ENCODE measurements at places on chromosomes 6 and 20.

- no peak for DNase-seq
Measured at GRCh38 chr6:27545271-27546046, 72.6 kb upstream of the ZNF184 start.

- peak; percentile 59 for DNase-seq
Measured at GRCh38 chr6:33073431-33073871, at the start of gene HLA-DPA1. TSS of gene HLA-DPA1 (minus strand) at chr6:33073649.

DNA sequence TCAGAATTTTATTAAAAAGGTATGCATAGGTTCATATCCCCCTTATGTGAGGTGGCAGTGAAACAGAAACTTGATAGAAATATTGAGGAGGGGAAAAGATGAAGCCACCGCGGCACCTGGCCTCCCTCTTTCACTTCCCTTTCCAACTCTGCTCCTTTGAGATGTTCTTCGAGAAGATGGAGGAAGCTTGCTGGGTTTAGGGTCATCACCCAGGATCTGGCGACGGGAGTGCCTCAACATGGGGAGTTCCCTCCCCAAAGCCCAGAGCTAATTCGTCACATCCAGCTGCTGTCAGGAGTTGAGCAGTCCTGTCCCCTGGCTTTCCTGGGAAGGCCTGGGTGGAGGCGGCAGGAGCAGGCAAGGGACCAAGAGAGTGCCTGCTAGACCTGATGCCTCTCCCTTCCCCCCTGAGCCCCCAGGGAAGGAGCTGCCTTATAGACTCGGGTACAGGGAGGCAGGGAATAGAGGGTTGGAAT is 29.1 kb downstream of the RREB1 start:
- peak; percentile 54 for DNase-seq

GRCh38 chr6:124599656-124600055 is 362.6 kb upstream of the RNF217 start:
- DNase-seq = no peak

GRCh38 chr6:95846652-95847051 is 169.1 kb upstream of the FUT9 start:
- no peak for DNase-seq

DNA sequence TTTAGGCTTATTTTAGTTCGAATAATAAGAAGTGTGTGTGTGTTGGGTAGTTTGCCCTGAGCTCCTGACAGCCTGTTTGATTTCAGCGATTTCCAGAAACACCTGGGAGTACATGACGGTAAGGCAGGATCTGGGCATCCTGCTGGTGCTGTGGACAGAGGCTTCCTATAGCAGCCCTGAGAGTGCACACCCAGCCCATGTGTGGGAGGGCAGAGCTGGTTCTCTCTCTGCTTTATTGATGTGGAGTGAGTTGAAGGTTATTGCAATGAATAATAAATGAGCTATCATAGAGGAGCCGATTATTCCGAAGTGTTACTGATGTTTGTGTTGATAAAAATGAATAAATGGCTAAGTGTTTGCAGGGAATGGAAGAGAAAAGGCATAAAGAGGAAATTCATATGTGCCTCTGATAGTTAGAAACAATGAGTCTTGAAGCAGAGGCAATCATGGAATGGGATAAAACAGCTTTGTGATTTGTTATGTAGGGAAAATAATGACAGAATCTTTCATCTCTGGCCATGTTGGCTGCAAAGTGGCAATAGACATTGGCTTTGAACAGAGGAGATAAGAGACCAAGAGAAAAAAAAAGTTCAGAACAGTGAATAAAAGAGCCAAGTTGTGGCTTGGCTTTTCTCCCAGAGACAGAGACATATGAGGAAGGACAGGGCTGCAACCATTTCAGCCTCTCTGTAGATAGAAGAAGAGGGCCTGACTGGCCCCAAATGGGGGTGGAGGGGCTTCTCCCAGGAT is 166.2 kb upstream of the CHD6 start:
- no peak for DNase-seq

DNA sequence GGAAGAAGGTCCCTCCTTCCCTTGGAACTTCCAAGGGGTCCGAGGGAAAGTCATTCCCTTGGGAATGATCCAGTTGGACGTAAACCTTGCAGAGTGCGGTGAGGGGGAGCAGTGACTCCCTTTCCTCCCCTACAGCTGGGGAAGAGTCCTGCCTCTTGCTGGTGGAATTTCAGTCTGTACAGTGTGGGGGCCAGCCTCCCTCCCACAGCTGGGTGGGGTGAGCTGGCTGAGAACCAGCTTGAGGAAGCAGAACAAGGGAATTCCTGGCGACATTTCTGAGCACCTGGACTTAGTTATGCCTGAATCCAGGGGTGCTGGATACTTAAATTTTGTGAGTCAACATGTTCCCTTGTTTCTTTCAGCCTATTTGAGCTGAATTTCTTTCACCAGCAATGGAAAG is 152.0 kb downstream of the ANKRD60 start:
- DNase-seq = no peak

GRCh38 chr20:20554951-20555350 is 157.5 kb downstream of the RALGAPA2 start:
- no peak for DNase-seq

DNA sequence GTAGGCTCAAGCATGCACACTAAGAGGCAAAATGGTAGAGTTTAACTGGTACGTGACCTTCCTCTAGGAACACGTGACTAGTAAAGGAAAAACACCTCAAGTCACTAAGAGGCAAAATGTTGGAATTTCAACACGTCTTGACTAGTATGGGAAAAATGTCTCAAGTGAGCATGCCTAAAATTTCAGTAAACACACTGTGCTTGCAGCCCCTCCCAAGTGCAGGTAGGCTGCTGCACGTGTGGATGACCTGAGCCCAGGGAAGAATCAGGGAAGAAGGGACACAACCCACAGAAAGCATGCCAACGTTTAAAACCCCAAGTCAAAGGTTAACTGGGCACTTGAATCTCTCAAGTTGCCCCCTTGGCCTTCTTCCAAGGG is 162.2 kb downstream of the TENT5A start:
- DNase-seq = no peak

DNA sequence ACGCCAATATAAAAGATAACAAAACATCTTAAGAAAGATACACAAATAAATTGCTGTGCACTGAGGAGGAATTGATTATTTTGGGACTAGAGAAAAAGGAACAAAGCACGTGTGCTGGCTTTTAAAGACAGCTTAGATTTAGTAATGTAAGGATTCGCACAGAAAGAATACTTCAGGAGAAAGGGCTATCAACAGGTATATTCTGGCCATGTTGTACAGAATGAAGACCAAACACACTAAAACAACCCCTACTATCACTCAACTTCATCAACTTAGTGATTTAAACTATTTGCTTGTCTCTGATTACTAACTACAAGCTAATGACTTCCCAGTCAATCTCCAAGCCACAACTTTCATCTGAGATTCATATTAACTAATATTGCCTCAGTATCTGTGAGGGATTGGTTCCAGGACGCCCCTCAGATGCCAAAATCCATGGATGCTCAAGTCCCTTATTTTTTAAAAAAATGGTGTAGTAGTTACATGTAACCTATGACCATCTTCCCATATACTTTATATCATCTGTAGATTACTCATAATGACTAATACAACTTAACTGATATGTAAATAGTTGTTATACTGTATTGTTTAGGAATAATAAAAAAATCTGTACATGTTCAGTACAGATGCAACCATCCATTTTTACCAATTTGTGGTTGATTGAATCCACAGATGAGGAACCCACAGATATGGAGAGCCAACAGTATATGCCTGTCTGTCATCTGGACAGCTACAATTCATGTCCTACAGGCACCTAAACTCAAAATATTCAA is 4.5 kb downstream of the DEK start:
- no peak for DNase-seq

- DNase-seq = peak; percentile 37
Measured at GRCh38 chr20:62163485-62163865, 19.4 kb upstream of the MTG2 start.

DNA sequence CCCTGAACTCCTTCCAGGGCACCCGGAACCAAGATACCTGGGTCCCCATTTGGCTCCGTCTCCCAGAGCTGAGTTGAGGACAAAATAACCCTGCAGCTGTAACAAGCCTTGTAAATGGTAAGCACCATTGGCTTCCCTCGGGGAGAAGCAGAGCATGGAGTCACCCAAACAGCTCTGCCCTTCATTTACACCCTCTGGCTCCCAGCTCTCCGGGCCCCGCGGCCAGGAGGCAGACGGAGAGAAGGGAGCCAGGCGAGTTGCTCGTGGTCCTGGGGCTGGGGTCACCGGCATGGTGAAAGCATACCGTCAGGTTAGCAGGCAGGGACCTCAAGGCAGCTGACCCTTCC is 2.1 kb downstream of the TFEB start:
- DNase-seq = no peak

DNA sequence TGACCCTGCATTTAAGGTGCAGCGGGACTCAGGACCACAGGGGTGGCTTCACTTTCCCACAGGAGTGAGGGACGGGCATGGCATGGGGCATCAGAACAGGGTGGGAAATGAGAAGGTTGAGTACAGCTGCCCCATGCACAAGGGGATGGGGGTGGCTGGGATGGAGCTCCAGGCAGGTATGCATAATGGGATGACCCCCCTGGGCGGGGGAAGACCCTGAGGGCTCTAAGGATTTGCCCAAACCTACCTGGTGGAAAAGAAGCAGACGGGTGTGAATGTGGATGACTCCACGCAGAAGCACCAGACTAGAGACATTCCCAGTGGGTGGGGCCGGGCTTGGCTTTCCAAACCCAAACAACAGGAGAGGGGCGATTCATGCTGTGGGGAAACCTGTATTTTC is 200.3 kb downstream of the SYNDIG1 start:
- DNase-seq = no peak

DNA sequence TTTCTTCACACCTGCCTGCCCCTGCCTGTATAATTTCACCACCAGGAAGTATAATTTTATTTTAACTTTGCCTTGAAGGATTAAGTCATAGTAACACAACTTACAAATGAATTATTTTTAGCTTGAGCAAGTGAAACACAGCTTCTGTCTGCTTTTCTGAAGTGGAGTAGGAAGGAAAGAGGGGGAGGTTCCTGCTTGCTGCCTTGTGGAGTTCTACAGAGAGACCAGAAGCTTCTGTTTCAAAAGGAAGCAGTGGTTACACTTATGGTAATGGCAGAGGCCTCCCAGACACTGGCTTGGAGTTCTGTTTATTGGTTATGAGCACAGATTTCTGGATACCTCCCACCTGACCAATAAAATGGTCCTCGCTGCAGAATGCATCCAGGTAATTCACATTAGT is 159.6 kb downstream of the TMEM200A start:
- DNase-seq = no peak

DNA sequence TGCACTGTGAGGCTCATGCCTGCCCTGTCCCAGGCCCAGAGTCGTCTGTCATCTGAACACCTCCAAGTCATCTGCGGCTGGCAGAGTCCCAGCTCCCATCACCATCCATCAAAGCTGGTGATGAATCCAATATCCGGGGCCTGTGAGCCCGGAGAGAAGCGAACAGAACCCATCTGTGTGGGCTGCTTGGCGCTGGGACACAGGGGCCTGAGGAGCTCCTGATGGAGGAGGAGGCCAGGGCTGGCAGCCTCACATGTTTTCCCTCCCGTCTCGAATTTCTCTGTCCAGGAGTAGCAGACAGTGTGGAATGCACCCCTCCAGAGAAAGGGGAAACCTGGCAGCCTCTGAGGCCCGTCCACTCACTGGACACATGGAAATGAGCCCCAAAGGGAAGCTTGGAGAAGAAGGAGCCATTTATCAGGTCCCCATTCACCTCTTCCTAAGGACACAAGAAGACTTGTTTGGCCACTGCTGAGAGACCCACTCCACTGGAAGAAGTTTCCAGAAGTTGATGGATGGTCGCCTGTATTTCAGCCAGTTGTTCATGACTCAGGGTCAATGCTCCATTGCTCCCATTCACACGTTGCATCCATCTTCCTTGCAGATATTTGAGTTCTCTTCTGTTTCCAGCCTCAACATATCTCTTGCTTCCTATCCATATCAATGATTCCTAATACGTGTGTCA is 307.5 kb upstream of the SULF2 start:
- no peak for DNase-seq

- peak; percentile 92 for DNase-seq
Measured at GRCh38 chr6:27893836-27894807, 18.1 kb downstream of the OR2B2 start.

DNA sequence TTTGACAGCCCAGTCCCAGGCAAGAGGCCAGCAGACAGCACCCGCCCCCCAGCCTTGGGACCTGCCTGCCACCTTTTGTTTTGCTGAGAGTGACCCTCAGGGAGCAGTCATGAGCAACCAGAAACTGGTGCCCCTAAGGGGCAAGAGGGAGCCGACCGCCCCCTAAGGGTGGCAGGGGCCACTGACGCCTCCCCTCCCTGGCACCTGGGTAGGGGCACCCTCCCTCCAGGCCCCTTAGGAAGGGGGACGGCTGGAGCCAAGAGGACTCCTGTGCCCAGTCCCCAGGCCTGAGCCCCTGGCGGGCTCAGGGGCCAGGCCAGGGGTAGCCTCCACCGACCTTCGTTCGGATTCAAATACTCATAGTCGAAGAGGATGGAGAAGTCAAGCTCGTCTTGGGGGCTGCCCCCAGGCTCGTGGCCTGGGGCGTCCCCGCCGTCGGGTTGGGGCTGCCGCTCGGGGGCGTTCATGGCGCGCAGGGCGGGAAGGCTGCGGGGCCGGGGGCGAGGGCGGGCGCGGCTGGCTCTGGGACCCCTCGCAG is 417 bp downstream of the NFATC2 start:
- peak; percentile 40 for DNase-seq

GRCh38 chr6:18214003-18214402 is 50.3 kb downstream of the DEK start:
- DNase-seq = no peak

GRCh38 chr6:84848960-84849359 is 84.6 kb upstream of the TBX18 start:
- no peak for DNase-seq

DNA sequence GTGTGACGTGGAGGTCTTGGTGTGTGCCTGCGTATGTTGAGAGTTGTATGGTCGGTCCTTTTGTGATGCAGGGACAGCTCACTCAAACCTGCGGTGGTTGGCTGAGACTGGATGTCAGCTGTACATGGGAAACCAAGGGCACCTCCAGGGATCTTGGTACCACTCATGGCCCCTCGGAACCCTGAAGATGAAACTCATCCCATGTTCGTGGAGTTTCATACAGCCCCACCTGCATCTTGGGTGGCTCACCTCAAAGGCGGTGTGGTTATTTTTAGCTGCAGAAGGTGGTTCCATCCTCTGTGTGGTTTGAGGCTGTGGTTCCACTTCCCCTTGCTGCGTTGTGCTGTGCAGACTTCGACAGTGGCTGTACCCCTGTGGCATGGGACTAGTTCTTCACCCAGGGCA is 52.6 kb upstream of the SLC22A1 start:
- DNase-seq = no peak

DNA sequence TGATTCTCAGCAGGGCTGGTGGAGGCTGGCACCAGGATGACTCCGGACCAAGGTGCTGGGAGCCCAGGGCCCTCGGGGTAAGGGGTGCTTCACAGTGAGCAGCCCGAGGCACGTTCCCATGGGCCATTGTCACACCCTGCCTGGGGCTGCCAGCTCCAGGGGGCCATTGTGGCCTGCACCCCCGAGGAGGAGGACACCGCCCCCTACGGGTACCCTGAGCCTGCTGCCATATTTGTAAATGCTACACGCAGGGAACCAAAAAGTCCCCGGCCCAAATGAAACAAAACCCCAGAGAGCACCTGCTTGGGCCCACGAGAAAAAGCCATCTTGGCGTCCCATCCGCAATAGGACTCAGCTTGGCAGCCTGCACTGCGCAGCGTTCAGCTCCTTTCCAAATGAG is 64.7 kb upstream of the GATA5 start:
- no peak for DNase-seq

- no peak for DNase-seq
Measured at GRCh38 chr6:151379933-151380847, 11.2 kb downstream of the ZBTB2 start.

GRCh38 chr20:45181639-45182038 is 6.9 kb downstream of the PI3 start:
- no peak for DNase-seq

- no peak for DNase-seq
Measured at GRCh38 chr6:45965007-45965406, 50.7 kb downstream of the CLIC5 start.

Data from mucosa of descending colon (tissue), 3 donors.